Fibroblast of skin of back (primary cell): ENCODE measurements at places on chromosomes 3 and 15.
A peak's percentile ranks its signal among the peaks of the same experiment; 100 is the strongest.

- peak; percentile 56 for DNase-seq
Observed at GRCh38 chr3:194148383-194148782, 12.4 kb downstream of the HES1 start.

DNA sequence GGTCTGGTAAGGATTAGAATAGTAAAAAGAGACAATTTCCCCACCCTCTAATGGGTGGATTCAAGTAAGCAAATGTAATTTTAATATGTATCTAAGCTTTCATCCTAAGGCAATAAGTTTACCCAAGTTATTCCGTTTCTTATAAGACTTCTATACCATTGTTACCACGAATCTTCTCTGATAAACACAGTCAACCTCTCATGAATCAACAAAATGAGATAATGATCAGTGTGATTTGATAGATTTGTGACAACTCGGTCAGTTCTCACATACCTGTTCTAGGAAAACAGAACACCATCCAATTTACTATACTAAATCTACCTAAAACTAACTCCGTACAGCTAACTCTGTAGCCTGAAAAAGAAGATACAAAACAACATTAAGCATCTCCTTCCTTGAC lies 342.1 kb downstream of the TBL1XR1 start:
- DNase-seq: no peak

DNA sequence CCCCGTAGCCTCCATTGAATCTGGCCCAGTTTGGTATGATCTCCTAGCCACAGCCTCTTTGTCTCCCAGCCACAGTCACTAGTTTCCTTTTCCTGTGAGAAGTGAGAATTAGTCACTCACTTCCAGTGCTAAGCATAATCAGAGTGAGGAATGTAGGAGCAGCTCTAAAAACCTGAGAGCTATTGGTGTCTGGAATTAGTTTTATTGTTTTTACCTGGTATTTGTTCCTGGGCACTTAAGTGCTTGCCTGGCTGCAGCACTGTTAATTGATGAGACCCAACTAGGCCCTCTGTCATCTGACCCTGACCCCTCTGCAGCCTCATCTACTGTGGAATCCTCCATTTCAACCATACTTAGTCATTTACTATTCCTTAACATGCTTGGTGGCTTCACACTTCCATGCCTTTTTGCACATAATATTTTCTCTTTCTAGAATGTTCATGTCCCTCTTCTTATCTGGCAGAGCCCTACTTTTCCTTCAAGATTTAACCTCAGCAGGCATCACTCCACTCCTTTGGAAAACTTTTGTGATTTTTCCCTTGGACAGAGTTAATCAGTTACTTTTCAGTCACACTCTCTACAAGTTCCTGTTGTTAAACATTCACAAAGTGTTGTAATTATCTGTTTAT lies 48.8 kb downstream of the PDE8A start:
- DNase-seq: peak; percentile 69

- DNase-seq: no peak
Observed at GRCh38 chr3:33060609-33061337, 36.2 kb downstream of the GLB1 start.

DNA sequence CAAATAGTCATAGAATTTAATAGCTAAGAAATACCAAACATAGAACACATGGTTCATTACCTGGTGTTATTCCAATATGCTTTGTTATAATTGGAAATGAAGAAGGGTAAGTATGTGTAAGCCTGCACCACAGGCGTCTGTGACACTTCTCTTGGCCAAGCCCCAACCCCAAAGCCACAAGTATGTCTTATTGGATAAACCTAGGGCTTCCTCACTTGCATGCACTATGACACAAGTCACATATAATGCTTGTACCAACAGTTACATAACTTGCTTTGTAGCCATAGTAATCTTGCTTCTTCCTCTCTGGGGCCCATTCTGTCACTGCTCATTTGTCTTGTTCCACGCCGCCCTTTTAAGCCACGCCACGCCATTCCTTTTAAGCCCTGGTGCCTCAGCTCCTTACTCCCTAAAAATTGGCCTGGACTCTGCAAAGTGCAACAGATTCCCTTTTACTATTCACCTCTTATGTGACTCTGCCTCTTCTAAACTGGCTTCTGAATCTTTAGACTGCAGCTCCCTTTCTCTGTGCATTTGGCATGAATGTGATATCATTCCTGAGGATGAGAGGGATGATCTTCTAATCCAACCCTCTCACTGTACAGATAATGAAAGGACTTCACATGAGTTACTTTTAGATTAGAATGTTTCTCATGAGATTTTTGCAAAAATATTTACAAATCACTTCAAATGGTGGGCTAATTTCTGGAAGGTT lies 48.1 kb upstream of the EPHA3 start:
- peak; percentile 89 for DNase-seq

GRCh38 chr15:35926007-35926380 lies 380.0 kb upstream of the DPH6 start:
- DNase-seq: peak; percentile 44

GRCh38 chr3:147940405-147941193 lies 531.4 kb downstream of the ZIC1 start:
- DNase-seq: peak; percentile 44

GRCh38 chr15:41933771-41934170 lies 38.6 kb downstream of the EHD4 start:
- peak; percentile 53 for DNase-seq

- no peak for DNase-seq
Observed at GRCh38 chr3:185172086-185173049, 19.5 kb upstream of the C3orf70 start.

- DNase-seq: no peak
Observed at GRCh38 chr15:50593761-50594160, 47.3 kb upstream of the USP50 start.

- no peak for DNase-seq
Observed at GRCh38 chr3:14802381-14802731, 16.4 kb upstream of the FGD5 start.

DNA sequence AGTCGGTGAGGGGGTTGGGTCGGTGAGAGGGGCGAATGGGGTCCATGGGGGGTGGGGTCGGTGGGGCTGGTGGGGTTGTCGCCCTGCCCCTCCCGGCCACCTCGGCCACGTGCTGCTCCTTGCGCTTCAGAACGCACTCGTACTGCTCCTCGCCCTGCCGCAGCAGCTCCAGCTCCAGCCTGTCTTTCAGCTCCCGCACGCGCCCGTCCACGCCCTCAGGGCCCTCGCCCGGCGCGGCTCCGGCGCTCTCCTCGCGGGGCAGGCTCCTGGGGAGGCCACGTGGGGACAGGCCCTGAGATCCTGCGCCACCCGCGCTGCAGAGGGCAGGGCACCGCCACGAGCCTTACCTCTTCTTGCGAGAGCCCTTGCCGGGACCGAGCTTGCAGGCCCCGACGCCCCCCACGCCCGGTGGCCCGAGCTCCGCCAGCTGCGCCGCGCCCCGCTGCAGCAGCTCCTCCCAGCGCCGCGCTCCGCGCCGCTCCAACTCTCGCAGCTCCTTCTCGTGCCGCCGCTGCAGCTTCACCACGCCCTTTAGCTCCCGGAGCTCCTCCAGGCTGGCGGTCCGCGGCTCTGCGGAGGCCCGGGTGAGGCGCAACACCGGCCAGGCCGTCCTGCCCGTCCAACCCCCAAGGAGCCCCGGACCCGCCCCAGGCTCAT lies 8.2 kb upstream of the ANKRD63 start:
- DNase-seq: peak; percentile 66

- peak; percentile 98 for DNase-seq
Observed at GRCh38 chr15:34239151-34239808, 14.5 kb downstream of the EMC4 start.

DNA sequence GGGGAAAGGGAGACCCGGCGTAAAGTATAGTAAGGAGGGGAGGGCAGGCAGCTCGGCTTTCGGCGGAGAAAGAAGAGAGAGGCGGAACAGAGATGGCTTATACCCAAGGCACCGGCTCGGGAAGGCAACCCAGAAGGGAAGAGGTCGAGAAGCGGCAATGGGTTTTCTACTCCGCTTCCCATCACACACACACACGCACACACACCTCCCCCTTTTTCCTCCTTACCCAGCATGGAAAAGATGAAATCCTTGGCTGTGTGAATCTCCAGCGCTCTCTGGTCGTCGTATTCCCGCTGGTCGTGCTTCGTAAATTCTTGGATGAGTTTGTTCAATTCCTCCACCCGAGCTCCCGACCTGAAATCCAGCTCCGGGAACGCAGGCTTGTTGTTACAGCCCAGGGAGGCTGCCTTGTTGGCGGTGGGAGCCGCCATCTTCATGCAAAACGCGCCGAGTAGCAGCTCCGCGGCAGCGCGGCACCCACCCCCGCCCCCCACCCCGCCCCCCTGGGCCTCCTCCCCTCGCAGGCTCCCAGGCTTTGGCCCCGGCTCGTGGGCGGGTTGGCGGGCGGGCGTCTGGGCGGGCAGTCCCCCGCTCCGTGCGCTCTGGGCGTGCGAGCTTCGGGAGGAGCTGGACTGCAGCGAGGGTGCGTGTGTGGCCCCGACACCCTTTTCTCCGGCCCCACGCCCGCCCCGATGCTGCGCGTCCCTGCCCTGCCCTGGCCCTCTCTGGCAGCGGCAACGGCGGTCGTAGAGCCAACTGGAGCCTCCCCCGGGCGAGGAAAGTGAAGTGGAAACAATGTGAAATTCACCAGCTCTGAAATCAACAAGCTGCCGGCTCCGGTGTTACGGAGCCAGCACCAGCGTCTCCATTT lies at the start of gene MB21D2:
Gene MB21D2, minus strand, starts transcription at position 453 of the 871 bp plus-strand sequence. Its CDS starts 16 bp downstream, at position 437.
- peak; percentile 85 for DNase-seq

GRCh38 chr3:137008131-137008530 lies 50.3 kb downstream of the IL20RB start:
- no peak for DNase-seq

DNA sequence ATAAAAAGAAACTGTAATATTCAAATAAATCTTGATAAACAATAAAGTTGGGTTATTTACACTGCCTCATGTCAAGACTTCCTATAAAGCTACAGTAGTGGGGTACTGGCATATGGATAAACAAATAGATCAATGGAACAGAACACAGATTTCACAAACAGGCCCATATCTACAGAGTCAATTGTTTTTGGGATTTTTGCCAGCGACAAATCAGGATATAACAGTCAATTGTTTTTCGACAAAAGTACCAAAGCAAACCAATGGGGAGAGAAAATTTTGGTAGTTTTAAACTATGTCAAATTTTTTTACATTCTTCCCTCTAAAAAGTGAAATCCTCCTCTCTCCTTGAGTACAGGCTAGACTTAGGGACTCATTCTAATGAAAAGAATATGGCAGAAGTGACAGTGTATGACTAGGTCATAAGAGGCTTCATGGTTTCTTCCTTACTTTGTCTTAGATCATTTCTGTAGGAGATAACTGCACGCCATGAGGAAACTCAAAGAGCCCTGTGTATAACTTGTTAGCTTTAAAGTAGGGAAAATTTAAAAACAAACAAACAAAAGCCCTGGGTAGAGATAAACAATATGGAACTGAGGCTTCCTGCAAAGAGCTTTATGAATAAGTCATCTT lies 16.9 kb downstream of the IP6K1 start:
- no peak for DNase-seq

DNA sequence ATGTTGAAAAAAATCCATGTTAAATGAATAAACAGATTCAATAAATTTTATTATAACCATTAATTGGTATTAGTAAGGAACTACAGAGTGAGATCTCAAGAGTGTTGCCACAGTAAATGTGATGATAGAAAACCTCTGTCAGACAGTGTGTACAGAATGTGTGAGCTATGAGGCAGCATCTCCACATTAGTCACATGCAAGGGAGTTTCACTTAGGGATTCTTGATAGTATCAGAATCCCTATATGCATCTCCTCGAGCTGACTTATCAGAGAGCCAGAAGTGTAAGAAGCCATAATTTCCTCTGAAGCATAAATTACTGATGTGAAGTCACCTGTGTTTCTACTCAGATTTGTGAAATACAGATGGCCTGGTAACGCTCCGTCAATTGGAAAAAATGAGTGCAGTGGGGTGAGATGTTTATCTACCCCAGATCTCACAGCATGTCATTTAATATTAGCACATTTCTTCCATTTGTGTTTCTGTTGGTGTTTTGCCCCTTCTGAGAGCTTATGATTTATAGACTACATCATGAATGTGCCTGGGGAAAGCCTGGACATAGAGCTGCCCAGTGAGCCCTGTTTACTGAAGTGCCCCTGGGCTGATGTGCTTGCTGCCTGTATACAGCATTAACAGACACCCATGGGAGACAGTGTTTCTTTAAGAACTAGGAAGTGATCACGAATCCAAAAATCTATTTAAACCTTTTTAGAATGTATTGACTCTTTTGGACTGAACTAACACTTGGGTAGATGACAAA lies 262.4 kb downstream of the CPNE4 start:
- DNase-seq: no peak
